ENCODE measurements at places on chromosomes 3 and 15. TPM values are rescaled to one million over a fixed set of nuclear protein-coding genes. Genes with fewer than 3 reads are reported as not detected.

DNA sequence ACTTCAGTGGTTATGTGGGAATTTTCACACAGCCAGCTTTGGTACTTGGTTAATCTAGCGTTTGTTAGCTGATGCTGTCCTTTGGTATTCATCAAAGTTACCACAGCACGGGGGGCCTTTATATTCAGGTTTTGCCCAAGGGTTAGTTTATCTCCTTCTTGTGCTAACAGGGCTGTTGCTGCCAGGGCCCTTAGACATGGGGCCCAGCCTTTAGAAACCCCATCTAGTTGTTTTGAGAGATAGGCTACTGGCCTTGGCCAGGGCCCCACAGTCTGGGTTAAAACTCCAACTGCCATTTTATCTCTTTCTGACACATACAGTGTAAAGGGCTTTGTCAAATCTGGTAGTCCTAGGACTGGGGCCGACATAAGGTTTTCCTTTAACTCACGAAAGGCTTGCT is 7.5 kb upstream of the DNAAF4 start:
- no peak for DNase-seq

GRCh38 chr3:185715091-185715490 is 109.8 kb downstream of the IGF2BP2 start:
- no peak for DNase-seq

- no peak for DNase-seq
Observed at GRCh38 chr3:184175981-184176376, 1.3 kb downstream of the AP2M1 start.

- no peak for DNase-seq
Observed at GRCh38 chr15:98610991-98611390, 37.3 kb upstream of the IGF1R start.

DNA sequence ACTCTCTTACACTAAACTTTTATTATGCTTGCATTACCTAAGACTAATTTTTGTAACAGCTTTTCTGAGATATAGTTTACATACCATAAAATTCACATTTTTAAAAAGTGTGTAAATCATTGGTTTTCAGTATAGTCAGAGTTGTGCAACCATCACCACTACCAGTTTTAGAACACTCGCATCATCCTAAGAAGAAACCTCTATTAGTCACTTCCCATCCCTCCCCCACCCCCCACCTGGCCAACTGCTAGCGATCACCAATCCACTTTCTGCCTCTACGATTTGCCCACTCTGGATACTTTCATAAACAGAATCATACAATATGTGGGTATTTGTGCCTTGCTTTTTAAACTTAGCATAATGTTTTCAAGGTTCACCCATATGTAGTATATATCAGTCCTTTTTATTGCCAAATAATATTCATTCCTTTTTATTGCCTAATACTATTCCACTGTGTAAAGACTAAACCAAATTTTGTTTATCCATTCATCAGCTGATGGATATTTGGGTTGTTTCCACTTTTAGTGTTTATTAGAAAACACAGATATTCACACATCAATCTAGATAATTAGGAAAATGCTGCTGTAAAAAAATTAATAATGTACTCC is 23.0 kb downstream of the UBP1 start:
- DNase-seq, result no peak

- DNase-seq, result no peak
Observed at GRCh38 chr3:78633626-78634025, 1134.2 kb downstream of the ROBO1 start.

- no peak for DNase-seq
Observed at GRCh38 chr15:83288381-83288801, 3.9 kb upstream of the BNC1 start.

DNA sequence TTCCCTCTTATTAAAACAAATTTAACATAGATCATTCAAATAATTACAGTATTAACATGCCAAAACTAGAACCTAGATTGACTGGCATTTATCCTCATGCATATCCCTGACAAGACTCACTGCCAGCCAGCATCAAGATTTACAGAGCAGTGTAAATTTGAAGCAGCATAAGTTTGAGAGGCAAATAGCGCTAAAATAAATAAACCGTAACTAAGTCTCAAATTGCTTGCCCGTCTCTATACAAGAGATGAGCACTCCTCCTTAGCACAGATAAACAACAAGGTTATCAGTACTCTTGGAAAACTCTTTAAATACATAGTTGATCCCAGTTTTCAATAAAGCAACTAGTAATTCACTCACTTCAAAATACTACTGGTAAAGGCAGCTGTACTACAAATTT is 29.6 kb downstream of the MSL2 start:
- no peak for DNase-seq

DNA sequence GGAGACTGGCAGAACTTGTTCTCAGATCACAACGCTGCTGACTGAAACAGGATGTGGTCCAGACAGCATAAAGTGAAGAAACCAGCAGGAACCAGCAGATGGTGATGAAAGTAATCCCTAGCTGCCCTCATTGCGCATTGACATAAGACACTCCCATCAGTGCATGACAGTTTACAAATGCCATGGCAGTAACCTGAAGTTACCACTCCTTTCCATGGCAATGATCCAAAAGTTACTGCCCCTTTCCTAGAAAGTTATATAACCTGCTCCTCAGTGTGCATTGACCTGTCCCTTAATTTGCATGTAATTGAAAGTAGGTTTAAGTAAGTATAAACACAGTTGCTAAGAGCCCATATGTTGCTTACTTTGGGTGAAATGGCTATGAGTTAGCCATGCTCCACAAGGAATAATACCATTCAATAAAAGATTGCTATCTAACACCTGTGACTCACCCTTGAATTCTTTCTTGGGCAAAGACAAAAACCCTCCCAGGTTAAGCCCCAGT is 149.1 kb upstream of the CD96 start:
- DNase-seq, result no peak

- no peak for DNase-seq
Observed at GRCh38 chr3:69251078-69251805, 128.8 kb upstream of the LMOD3 start.

GRCh38 chr3:51966922-51967383 is 301 bp downstream of the PCBP4 start:
- no peak for DNase-seq

DNA sequence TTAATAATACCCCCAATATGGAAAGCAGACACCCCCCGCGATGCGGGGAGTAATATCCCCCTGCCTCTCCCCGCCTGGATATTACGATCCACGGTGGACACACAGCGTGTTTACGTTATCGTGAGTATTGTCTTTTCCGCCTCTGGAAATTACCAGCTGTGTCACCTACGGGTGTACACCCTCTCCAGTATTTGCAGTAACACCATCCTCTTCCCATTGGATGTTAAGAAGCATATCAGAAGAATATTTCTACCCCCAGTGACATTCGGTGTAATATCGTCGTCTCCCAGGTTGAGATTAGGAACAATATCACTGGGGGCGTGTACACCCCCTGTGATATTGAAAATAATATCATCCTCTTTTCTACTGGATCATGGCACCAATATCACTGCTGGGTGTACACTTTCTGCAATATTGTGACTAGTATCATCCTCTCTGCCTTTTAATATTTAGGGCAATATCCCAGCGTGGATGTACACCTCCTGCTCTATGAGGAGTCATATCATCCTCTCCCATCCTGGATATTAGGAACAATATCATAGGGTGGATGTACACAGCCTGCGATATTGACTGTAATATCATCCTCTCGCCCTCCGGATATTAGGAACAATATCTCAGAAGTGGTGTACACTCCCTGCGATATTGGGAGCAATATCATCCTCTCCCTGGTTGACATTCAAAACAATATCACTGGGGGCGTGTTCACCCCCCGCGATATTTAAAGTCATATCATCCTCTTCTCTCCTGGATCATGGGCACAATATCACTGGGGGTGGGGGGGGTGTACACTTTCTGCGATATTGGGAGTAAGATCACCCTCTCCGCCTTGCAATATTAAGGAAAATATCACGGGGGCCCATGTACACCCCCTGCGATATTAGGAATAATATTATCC is 20.3 kb upstream of the BMF start:
- DNase-seq, result no peak

GRCh38 chr15:66429546-66429945 is 42.8 kb downstream of the MAP2K1 start:
- no peak for DNase-seq

DNA sequence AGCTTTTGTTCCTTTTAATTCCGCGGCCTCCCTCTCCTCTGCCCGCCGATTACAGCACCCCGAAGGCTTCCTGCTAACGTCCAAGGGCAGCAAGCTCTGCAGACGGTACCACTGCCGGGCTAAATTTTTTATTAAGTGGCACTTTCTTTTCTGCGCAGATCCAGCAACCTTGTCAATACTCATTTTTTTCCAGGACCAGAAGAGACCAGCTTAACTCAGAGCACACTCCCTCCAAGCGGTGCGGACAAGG is 542 bp upstream of the MEIS2 start:
- DNase-seq, result no peak

DNA sequence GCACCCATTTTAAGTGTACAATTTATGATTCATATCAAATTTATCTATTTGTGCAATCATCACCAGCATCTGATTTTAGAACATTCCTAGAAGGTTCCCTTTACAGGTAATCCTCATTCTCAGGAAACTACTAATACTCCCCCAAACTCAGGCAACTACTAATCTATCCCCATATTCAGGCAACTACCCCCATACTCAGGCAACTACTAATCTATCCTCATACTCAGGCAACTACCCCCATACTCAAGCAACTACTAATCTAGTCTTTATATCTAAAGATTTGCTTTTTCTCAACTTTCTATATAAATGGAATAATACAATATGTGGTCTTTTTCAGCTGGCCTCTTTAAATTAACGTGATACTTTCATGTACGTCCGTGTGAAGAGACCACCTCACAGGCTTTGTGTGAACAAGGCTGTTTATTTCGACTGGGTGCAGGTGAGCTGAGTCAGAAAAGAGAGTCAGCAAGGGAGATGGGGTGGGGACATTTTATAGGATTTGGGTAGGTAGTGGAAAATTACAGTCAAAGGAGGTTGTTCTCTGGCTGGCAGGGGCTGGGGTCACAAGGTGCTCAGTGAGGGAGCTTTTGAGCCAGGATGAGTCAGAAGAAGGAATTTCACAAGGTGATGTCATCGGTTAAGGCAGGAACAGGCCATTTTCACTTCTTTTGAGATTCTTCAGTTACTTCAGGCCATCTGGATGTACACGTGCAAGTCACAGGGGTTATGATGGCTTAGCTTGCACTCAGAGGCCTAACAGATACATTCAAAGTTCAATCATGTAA is 1444.5 kb upstream of the CADM2 start:
- DNase-seq, result no peak

DNA sequence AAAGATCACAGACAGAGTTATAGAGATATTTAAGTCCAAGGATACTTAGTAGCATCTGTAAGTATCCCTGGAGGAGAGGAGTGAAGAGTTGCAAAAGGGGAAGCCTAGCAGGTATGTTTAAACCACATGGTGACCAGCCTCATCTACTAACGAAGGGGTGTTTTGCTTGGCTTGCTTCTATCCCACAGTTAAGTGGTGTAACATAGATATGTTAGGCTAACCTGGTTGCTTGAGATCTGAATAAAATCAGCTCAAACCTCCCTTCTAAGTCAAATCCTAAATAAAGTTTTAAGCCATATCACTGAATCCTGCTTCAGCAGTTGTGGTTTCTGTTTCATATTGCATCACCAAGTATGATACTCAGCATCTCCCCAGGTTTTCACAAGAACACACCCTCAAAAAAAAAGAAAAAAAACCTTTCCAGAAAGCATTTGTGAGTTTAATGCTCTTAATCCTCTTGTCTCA is 880.2 kb downstream of the ROBO1 start:
- DNase-seq, result no peak

DNA sequence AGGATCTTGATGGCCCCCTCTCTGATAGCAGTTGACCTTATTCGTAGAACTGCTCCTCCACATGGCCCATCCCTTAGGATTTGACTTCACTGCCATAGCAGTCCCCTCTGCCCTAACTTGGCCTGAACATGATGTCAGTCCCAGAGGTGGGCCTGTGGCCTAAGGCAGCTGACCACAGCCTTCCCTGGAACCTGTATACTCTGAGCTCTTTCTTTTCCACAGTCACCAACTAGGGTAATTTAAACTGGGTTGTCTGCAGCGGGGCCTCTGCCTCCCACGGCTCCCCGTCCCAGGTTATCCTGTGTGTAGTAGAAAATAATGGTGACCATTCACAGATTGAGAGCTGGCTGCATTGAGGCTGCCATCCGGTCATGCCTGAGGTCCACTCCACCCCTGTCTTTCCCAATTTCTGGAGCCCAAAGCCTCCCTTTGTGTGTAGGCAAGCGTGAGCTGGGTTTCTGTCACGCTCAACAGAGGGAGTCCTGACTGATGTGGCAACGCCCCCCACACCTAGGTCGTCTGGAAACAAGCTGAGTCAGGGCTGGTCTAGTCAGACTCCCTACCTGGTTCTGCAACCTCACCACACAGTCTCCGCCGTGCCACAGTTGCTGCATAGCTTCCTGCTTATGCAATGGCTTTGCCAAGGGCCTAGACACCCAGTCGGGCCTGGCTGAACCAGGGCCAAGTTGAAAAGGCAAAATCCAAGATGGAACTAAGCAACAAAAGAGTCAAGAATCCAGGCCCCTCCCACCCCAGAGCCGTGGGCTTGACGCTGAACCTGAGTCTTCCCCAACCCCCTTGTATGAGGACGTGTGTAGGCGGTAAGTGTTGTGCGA is 284.5 kb downstream of the XXYLT1 start:
- no peak for DNase-seq

- no peak for DNase-seq
Observed at GRCh38 chr15:93631958-93632618, 543.1 kb upstream of the RGMA start.

DNA sequence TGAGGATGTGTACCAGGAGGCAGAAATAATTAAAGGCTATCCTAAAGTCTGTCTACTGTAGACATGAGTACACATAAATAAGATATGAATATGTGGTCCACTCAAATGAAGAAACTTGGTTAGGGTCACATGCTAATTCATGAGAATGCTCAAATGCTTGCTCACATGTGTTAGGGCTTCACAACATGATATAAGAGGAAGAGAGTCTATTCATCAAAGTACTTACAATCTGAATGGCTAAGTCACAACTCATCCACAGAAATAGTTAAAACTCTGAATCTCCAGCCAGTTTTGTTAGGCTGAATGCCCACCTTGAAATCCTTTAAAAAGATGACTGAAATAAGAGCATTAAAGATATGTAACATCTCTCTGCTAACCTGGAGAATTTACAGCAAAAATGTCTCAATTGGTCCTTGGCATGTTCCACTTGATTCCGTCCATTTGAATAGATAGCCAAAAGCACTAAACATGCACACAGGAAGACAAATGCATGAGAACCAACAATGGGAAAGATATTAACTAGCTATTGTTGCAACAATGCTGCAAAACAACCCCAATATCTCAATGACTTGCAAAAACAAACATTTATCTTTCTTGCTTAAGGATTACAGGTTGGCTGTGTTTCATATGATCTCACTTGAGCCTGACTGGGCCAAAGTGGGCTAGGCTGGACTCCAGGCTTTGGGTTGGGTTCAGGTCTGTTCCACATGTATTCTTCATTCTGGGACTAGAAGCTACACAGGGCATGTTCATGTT is 10.6 kb upstream of the TBC1D5 start:
- DNase-seq, result no peak

ANKRD63 gene
- total RNA-seq, result 0.35 TPM

SIDT1 gene
- 0.20 TPM for total RNA-seq

CPLX3 gene
- not detected for total RNA-seq

GBE1 gene
- 35.4 TPM for total RNA-seq

ACSBG1 gene
- 0.63 TPM for total RNA-seq

IL16 gene
- 0.18 TPM for total RNA-seq

ATP13A4 gene
- 0.18 TPM for total RNA-seq

DRD3 gene
- total RNA-seq, result not detected

GUCA1C gene
- total RNA-seq, result not detected

FBXW12 gene
- total RNA-seq, result 0.30 TPM

BNIP2 gene
- 87.0 TPM for total RNA-seq

SCAANT1 gene
- total RNA-seq, result not detected

C3orf85 gene
- total RNA-seq, result not detected

NAALADL2 gene
- 1.2 TPM for total RNA-seq

SPINK8 gene
- total RNA-seq, result not detected

ANKUB1 gene
- total RNA-seq, result not detected

SLC9C1 gene
- total RNA-seq, result not detected
